Hematopoietic multipotent progenitor cell treated with erythropoietin and hydrocortisone succinate and interleukin-3 and kit ligand, for 6 days (in vitro differentiated cells): ENCODE measurements at places on chromosomes 16 and 17.

DNA sequence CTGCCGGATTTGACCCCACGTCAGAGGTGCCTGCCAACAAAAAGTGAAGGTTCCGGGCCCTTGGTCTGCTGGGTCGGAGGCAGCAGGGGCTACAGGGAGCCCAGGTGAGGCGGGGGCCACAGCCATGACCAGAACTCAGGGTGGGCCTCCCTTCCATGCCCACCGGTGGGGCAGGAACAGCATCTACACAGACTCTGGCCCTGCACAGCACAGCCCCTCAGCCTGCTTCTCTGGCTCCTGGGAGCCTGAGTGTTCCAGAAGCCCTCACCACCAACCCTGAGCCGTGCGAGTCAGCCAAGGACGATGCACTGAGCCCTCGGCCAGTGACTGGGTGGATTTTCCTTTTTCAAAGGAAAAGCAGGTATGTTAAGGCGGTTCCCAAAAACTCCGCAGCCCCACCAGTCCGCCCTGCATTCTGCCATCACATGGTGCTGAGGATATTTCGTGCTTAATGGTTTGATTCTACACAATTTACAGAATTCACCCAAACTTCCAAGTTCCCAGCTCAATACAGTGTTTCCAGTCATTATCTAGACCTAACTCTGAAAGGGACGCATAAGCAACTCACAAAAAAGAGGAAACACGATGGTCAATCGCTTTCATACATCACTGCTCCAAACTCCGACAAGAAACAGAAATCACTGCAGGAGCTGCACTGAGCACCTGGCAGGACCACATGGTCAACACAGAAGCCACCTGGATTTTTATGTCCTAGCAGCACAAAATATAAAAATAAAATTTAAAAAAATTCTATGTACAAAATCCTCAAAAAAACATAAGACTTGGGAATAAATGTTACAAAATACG is 19.4 kb upstream of the C16orf95 start:
- DNase-seq, result no peak

- no peak for DNase-seq
Measured at GRCh38 chr16:27689711-27690110, 139.8 kb downstream of the KATNIP start.

DNA sequence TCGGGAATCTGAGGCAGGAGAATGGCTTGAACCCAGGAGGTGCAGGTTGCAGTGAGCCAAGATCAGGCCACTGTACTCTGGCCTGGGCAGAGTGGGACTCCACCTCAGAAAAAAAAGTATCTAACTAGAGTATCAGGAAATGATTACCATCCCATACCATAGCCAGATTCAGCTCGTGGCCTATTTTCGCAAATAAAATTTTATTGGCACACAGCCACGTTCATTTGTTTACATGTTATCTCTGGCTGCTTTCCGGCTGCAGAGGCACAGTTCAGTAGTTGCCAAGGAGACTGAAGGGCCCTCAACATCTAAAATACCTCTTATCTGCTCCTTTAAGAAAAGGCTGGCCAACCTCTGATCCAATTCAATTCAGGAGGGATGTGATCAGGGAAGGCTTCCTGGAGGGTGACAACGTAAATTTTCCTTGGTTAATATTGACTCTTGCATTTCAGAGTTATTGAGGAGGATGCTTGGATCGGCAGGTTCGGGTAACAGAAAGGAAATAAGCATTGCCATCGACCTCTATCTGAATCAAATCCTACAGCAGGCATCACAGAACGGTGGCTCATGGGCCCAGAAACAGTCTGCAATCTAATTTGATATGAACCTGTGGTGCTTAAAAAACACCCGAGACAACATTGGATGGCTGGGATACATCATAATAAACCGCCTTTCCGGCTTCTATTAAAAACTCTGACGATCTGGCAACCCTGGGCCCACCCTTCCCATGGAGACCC is 73.8 kb downstream of the XYLT1 start:
- DNase-seq, result peak; percentile 91

DNA sequence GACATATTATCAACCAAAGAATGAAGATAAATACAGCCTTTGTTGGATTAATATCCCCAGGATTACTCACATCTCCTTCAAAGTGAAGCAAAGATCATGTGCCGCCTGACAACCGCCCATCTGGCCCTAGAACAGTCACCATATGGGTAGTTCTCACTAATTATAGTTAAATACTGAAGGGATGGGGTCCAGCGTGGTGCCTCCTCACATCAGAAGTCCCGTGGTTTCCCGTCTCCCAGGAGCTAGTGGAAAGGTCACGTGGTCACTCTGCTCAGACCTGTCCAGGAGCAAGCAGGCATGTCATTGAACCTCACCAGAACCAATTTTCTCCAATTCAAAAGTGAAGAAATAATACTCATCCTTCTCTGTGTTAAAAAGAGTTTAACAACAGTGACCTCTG is 434.5 kb downstream of the SHISA9 start:
- DNase-seq, result no peak
